H54 (cell line): ENCODE measurements at places on chromosomes 2 and 18.

DNA sequence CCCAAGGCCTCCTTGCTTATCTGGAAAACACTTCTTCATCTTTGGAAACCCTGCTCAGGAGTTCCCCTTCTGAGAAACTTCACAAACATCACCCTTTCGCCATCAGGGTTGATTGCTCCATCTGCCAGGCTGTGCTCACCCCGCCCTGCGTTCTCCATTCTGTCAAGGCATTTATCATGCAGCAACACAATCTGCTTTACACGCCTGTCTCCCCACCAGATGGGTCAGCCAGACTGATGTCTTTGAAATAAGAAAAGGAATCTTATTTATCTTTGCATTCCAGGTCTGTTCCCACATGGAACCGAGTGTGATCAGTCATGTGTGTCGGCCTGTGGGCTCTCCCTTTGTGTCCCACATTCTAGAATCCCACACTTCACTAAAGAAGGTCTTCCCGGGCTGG is 110.0 kb upstream of the ARL4C start:
- no peak for DNase-seq

GRCh38 chr2:172457536-172457935 is 30.1 kb downstream of the ITGA6 start:
- no peak for DNase-seq

GRCh38 chr2:61439241-61440002 is 31.5 kb downstream of the USP34 start:
- no peak for DNase-seq

GRCh38 chr2:236021499-236022057 is 146.6 kb downstream of the GBX2 start:
- DNase-seq: no peak

GRCh38 chr2:4549666-4550210 is 846.4 kb downstream of the DCDC2C start:
- no peak for DNase-seq

GRCh38 chr2:205988274-205988673 is 97.7 kb downstream of the INO80D start:
- DNase-seq: no peak

- DNase-seq: no peak
Observed at GRCh38 chr18:57950542-57950941, 93.5 kb upstream of the NEDD4L start.

DNA sequence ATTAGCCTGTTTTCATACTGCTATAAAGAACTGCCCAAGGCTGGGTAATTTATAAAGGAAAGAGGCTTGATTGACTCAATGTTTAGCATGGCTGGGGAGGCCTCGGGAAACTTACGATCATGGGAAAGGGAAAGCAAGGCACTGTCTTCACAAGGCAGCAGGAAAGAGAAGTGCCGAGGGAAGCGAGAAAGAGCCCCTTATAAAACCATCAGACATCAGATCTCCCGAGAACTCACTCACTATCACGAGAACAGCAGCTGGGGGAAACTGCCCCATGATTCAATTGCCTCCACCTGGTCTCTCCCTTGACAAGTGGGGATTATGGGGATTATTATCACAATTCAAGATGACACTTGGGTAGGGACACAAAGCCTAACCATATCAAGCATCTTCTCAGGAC is 23.3 kb downstream of the RHOB start:
- DNase-seq: no peak

GRCh38 chr2:101723371-101724124 is 26.0 kb downstream of the MAP4K4 start:
- DNase-seq: no peak

GRCh38 chr2:10668402-10669012 is 21.3 kb downstream of the NOL10 start:
- no peak for DNase-seq

GRCh38 chr2:53826587-53827397 is 33.0 kb downstream of the GPR75 start:
- no peak for DNase-seq

DNA sequence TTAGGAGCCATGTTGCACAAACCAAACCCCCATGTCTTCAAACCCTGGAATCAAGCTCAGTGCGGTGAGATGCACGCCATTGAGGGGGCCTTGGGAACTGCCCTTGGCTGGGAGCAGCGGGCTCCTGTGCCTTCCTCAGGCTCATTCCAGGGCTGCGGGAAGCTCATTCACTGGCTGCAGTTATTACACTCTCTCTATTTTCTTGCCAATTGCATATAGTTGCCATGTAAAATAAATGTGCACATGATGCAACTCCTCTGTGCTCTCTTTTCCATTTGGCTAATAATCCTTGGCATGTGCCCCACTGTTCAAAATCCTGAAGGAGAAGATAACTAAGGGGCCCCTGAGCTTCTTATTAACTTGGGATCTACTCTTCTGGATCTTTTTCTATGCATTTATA is 74.7 kb downstream of the KCTD1 start:
- no peak for DNase-seq

DNA sequence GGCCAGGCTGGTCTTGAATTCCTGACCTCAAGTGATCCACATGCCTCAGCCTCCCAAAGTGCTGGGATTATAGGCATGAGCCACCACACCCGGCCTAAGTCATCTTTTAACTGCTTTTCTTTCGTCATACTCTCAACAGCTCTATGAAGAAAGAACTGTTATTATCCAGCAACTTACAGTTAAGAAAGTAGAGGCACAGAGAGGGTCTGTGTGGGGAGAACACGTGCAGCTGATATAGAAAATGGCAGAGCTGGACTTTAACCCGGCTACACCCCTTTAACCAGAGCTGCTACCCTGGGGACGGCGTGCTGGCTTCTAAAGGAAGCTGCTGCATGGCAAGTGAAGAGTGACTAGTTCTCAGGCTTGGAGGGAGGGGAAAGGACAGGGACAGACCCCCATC is 25.5 kb downstream of the IGFBP2 start:
- DNase-seq: no peak

DNA sequence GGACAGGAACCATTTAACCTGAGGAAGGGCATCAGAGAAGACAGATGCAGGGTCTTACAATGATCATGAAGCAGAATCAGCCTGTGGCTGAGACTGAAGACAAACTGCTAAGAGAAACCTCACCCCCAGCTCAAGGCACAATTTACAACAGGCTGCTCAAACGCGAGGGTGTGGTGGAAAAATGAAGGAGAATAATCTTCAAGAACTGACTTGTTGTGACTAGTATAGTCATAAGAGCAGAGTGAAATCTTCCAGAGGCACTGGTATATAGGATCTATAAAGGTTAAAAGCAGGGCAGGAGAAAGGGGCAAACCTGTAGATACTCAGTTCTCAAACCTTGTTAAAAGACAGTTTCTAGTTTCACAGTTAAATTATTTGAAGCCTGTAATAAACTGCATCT is 1155.8 kb upstream of the TMEFF2 start:
- DNase-seq: no peak

GRCh38 chr2:56268856-56269255 is 85.1 kb downstream of the CCDC85A start:
- DNase-seq: no peak

DNA sequence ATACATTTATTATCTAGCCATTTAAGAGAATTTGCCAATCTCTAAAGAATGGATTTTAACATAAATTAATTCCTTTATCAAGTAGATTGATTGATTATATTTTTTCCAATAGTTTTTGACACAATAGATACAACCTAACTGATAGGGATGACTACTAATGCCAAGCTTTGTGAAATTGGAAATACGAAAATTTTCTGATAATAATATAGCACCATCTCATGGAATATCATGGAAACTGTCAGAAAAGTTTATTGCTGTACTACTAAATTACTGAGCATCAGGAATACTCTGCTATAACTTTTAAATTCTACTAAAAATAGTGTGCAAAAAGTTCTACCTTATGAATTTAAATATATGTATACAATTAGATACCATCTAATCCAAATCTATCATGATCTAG is 101.8 kb upstream of the MAP2 start:
- no peak for DNase-seq

DNA sequence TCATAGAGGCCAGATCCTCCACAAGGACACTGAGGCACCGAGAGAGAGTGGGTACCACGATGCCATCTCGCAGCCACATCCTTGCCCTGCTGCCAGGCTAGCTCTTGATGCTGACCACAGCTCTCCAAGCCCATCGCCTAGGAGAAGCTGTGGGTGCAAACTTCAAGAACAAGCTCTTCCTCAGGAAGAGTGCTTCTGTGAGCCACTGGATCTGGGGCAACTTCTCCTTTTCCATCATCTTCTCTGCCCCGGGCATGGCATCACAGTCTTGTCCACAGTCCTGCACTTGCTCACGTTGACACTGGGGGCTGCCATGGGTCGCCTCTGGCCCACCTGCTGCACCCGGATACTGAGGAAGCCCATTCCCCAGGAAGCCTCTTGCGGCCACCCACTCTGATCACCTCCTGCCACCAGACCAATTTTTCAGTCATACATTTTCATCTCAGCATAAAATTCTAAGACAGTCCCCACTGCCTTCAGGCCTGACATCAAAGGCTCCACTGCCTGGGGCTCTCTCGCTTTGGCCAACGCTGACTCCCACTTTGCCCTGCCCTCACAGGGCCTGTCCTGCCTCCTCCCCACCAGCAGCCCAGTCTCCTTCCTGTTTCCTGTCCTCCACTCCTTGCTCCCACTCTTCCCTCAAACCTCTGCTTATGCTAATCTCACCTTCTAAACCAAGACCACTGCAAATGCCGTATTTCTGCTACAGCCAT is 243.9 kb downstream of the AFF3 start:
- DNase-seq: no peak

GRCh38 chr2:226251661-226252060 is 548.0 kb downstream of the IRS1 start:
- DNase-seq: no peak

DNA sequence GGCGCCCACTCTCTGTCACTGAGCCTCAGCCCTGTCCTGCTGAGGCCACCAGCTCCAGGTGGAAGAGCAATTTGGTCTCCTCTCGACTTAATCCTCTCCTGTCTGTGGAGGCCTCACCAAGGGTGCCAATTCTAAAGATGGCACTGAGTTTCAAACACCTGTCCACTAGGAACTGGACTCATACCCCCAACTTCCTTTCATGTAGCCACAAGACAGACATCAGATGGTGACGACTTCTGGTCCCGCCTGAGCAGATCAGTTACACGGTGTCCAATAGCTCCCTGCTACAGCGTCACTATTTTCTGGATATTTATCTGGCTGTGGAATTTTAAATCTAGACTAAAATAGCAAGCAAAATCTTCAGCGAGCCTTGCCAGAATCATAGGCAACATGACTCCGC is 24.5 kb upstream of the SP5 start:
- DNase-seq: no peak

DNA sequence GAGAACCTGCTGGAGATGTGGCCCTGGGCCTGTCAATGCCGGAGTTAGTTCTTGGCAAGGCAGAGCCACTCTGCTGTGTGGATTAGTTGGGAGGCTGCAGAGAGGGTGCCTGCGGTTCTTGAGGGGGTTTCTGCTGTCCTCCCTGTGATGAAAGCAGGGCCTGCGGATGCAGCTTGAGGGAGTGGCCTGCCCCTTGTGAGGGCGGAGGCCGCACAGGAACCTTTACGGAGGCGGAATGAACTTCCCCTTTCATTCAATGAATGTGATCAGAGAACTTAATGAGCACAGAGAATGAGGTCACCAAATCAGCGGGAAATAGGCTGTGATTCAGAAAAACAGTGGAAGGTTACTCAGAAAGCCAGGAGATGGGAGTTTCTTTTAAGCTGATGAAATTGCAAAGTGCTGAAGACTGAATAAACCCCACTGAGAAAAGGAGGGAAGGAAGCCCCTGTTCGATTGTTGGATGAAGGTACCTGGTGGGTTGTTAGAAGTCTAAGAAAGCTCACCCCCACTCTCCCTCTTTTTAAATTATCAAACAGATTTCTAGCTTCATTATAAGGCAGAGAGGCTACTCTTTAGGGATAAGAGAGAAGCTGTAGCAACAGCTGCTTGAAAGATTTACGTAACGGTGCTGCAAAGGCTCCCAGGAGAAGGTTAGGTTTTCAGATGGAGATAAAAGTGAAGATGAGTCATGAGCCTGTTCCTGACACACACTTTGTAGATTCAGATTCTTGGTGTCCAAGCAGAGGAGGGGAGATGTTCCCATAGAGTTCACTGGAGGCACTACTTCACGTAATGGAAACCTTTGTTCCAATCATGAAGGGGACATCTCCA is 47.4 kb downstream of the VWA3B start:
- DNase-seq: no peak

- no peak for DNase-seq
Observed at GRCh38 chr18:37304012-37304680, 261.5 kb downstream of the CELF4 start.

GRCh38 chr2:193467276-193467987 is 1272.7 kb upstream of the TMEFF2 start:
- DNase-seq: no peak

DNA sequence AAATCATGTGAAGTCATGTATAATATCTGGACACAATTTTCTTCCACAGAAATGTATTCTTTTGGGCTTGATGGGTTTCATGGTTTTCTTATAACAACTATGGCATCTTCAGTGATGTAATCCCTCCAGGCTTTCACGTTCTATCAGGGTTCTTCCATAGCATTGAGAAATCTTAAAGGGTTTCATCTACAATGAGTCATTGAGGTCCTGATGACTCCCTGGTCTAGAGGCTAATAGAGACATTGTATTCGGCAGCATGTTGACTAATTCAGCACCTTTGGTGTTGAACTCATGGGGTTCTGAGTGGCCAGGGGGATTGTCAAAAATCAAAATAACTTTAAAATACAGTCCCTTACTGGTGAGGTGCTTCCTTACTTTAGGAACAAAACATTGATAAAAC is 614.0 kb upstream of the CRIM1 start:
- peak; percentile 1 for DNase-seq

DNA sequence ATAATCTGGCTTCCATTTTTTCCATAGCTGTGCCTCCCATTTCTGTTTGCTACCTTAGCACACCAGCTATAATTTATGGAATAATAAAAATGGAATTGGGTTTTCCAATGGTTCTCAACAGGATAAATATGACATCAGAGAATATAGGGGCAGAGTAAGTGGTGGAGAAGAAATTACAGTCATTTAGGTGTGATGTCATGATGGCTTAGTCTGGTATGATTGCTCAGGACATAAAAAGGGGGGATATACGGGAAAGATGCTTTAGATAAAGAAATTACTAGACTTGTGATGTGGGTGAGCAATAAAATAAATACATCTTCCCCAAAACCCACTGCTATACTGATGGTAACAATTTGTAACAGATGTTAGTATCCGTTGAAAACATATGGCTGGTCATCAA is 21.6 kb upstream of the KIF5C start:
- no peak for DNase-seq

GRCh38 chr2:60958800-60959199 is 58.7 kb upstream of the PEX13 start:
- peak; percentile 12 for DNase-seq
